ENCODE measurements at places on chromosomes 11 and 22.

DNA sequence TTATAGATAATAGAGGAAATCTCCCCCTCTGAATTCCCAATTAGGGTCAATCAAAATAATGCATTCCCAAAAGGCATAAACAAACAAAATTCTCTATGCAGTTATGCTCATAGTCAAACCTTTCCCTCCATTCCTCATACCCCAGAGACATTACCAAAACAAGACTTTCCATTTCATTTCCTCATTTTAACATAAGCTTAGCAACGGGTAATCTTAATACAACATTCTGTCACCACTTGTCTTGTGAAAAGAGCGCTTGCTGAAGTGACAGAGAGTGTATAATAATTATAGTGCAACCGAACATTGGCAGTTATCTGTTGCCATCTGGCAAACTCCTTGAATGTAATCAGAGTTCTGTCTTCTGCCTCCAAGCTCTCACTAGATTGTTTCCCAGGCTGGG is 1.2 kb upstream of the SLN start:
- no peak for DNase-seq

DNA sequence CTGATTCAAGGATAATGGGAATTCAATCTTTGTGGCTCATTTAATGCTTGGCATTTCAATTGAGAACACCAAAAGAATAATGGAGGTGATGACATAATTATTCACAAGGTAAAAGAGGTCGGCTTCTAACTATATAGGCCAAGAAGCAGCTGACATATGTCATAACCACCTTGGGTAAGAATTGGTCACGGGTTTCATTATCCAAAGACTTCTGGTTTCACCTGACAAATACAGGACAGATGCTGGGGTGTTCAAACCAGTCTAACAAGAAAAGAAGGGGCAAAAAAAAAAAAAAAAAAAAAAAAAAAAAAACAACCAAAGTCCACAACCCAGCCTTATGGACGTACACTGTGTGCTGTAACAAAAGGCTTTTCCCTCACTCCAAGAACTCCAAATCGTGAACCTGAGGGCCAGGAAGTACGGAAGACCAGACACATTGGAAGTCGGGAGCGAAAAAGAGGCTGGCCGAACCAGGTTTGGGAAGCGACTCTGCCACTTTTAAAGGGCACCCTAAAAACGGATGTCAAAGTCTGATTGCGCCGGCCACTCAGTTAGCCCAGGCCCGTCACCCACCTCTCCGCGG is 385 bp downstream of the HARBI1 start:
- no peak for DNase-seq

DNA sequence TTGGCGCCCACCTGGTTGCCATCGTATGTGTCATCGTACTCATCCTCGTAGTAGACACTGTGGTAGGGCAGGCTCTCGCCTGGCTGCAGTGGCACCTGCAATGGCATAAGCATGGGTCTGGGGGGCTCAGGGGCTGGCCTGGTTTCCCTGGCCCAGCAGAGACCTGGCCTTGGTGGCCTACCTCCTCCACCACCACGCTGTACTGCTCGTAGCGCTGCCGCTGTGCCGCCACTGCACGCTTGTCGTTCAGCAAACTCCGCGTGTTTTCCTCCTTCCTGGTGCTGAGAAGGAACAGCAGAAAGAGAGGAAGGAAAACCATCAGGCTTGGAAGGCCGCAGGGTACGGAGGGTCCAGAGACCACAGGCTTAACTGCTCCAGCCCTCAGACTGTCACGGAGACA is 26.2 kb downstream of the UQCR10 start:
- DNase-seq = no peak

DNA sequence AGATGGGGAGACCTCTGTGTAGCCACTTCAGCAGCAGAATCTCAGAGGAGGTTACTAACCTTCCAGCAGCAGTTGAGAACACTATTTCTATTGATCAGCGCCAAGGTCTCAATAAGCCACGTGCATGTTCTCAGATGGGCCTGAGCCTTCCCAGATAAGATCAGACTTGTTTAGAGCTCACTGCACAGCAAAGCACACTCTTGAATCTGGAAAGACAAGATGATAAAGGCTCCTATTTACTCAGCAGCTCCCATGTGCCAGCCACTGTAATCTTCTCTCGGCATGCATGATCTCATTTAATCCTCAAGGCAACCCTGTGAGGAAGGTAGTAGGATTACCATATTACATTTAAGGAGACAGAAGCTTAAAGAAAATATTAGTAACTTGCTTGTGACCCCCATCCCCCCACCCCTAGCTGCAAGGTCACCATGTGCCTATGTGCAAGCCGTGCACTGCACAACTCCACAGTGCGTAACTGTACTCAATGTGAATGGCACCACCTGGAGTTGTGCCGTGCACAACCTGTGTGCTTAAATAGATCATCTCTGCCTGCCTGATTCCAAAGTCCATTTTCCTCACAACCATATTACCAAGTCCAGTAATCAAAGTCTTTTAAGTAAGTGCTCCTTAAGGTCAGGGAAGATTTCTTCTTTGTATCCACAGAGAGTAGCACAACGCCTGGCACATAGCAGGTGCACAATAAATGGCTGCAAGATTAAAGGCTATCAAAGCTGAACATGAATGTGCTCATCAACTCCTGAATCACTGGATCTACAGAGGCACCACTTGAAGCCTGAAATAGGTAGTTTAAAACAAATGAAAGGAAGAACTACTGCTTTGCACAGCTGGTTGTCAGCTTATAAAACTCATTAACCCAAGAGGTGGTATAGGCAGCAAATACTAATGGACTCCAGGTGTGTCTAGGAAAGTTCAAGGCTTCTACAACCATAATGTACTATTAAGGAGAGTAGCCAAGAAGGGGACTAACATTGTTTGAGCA is 293.8 kb downstream of the BUD13 start:
- DNase-seq = no peak

DNA sequence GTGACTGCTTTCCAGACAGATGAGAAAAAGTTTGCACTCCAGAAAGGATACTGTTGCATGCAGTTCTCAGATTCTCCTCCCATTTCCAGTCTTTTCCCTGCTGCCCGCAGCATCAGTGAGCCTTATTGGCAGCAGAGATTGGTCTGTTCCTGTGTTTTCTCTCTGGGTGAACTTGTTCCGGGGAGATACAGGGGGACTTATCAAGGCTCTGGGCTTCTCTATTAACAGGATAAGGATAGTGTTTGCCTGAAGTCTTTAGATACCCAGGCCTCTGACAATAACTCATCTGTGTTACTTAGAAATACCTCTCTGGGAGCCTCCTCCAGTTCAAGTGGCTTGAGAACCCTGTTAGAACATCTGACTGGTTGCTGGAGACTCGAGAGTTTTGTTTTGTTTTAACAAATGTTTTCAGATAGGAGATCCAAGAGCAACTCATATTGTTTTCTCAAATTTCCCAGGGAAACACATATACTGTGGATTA is 154.7 kb downstream of the BLID start:
- no peak for DNase-seq

DNA sequence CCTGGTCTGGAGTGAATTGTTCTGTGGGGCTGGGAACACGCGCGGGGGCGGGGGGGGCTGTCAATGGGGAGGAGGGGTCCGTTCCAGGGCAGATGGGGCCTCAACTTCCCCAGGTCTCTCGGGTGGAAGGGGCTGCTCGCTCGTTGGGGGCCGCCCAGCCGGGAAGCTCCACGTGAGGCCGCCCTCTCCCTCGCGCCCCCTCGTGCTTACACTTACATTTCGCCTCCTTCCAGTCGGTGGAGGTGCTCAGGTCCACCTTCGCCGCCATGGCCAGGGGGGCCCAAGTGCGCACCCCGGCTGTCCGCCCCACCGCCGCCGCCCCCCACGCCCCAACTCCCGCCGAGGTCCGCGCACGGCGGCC is 452 bp downstream of the MACROD1 start:
- DNase-seq = no peak

Data from effector CD8-positive, alpha-beta T cell (primary cell).